LoVo (cell line): ENCODE measurements at places on chromosomes 2 and 18.

DNA sequence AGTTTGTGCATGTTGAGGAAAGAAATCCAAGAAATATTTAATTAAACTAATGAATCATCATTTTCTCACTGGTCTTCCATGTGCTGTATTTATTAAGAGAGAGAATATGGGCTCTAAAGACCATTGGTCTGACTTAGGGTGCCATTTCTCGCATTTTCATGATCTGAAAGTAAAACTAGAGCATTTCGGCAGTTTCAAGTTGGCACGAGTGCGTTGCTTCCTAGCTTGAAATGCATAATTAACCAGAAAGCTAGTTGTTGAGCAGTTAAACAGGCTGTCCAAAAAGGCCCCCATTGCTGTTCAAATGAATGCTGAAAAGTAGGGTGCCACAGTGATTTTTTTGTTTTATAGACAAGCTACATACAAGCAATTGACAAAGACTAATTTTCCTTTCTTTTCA, 47.4 kb downstream of the SLC8A1 start:
- no peak for DNase-seq

GRCh38 chr2:84729224-84729623, 151.7 kb downstream of the TRABD2A start:
- no peak for DNase-seq

DNA sequence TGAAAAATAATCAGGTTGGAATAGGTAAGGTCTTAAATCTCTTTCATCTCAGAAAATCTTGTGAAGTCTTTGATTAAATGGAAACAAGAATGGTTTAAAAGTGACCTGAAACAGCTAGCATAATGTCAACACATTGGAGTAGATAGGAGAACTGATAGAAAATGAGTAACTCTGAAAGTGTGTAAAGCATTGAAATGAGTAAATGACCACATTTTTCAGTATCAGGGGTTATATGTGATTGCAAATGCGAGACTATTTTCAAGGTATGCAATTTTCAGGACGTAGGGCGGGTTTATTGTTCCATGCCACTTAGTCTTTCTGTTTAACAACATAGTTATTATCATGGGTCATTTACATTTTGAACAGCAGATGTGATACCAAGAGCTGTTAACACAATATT, 1383.2 kb downstream of the LRP1B start:
- DNase-seq = no peak

DNA sequence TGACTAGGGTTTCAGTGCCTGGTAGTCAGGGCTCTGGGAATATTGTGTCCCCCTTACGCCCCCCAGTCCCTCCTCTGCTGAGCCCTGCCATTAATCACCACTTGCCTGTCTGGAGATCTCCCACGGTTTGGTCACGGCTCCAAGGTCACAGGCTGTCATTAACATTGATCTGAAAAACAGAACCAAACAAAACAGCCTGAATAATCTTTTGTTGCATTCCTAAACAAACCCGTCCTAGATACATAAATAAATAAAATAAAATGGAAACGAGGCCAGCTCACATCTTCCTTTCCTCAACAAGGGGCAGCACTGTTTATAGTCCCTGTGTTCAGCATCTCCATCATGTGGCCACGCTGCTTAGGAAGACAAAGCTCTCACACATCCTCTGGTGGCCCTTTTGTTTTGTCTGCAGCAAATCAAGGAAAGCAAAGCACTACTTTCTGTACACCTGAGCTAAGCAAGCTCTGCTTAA, 282.8 kb downstream of the AGPS start:
- DNase-seq = no peak

GRCh38 chr18:40987581-40987980, 967.5 kb upstream of the PIK3C3 start:
- DNase-seq = no peak

GRCh38 chr2:240896871-240897692, 1.1 kb upstream of the MAB21L4 start:
- peak; percentile 32 for DNase-seq

DNA sequence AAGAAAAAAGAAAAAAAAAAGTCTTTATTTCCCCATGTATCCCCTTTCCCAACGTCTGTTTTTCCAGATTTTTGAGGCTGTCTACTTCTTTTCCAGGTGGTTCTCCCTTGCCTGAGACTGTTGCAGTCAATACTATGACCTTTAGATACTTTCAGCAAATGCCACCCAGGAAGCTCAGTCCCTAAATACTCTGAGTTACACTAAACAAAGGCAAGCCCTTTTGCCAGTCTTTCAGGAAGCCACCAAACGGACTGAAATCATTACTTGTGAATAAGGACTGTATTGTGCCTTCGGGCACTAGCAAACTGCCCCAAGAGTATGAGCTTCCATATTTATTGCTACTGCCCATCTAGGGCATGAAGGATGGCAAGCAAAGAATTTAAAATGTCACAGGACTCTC, 621.3 kb downstream of the SUCLG1 start:
- no peak for DNase-seq

DNA sequence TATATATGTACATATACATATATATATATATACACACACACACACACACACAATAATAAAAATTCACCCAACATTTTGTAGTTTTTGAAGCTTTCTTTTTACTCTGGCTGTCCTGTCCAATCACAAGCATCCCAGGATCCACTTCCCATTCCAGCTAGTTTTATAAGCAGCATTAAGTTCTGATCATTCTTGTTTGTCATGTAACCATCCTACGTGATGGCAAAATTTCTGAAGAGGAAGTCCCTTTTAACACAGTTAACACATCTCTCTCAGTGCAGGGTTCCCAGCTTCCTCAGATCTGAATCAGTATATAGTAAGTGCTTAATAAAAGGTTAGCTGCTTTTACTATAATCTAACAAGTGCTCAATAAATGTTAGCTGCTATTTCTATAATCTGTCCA, 26.4 kb downstream of the MYOM1 start:
- no peak for DNase-seq

- no peak for DNase-seq
Observed at GRCh38 chr2:150909613-150910012, 352.1 kb downstream of the RBM43 start.

DNA sequence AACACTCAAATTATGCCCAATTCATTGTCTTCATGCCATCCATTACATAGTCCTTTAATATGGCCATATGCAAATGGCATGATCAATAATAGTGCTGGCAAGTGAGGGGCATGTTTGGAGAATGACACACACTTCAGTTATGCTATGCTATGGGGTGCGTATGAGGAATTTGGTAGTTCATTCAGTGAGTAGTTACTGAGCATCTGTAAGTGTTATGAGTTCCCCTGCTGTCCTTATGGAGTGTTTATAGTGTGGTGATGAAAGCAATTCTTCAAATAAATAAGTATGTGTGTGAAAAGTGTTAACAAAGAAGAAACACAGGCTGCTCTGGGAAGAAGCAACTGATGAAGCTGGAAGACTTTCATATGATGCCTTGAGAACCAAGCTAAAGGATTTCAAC, 383.7 kb upstream of the SLC14A2 start:
- DNase-seq = no peak

- peak; percentile 50 for DNase-seq
Observed at GRCh38 chr18:22346953-22347605, 70.6 kb downstream of the CTAGE1 start.

- no peak for DNase-seq
Observed at GRCh38 chr2:1618974-1619373, 125.3 kb downstream of the PXDN start.

- DNase-seq = no peak
Observed at GRCh38 chr2:67712484-67712883, 315.4 kb downstream of the ETAA1 start.

- no peak for DNase-seq
Observed at GRCh38 chr2:218897394-218898108, 16.9 kb downstream of the WNT10A start.

DNA sequence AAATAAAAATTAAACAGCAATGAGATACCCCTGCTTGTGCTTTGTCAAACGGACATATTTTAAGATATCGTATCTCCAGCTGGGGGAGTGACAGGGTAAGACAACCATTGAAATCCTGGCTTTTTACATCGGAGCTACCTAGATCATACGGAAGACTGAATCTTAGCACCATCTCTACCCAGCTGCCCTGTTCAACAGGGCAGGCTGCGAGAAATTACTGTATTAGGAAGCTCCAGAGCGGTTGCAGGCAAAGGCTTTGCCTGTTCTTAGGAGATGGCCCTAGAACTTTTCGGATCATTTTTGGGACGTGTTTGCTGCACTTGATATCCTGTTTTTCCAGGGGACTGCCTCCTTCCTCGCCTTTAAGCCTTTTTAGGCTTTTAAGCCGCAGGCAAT, 2.0 kb upstream of the PRKCE start:
- DNase-seq = no peak

- no peak for DNase-seq
Observed at GRCh38 chr2:136402281-136402680, 284.3 kb upstream of the CXCR4 start.

DNA sequence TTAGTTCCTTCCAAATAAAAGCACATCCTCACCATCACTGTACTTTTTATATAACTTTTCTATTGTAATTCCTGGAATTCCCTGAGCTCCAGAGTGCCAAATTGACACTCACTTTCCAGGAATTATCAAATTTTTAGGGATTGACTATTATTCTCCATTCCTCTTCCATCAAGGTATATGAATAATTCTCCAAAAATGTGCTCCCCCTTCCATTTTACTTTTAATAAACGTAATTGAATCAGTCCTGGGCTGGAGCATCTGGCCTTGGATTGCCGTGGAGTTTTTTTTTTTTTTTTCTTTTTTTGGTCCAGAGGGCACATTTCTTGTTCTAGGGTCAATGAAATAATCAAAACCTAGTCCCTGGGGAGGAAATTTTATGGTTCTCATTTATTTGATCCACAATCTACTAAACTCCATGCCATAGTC, 304.3 kb downstream of the CDCA7 start:
- no peak for DNase-seq

GRCh38 chr2:39247512-39248043, 3.8 kb upstream of the CDKL4 start:
- DNase-seq = no peak

- no peak for DNase-seq
Observed at GRCh38 chr2:169265591-169265990, 96.7 kb downstream of the LRP2 start.

DNA sequence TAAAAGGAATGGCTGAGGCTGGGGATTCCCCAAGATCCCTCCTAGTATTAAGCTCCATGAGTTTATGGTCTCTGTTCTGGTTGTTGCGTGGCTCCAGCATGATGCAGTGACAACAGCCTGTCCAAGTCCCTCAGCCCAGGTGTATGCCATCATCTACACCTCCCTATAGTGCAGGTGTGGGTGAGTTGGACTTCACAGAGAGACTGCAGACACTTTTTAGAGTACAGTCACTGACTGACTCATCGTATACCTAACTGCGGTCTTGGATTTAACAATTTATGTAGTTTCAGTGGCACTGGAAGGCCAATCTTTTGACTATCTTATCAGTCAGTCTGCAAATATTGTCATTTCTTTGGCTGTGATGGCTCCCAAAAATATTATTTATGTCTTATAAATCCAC, 415.0 kb downstream of the TMX3 start:
- no peak for DNase-seq

- DNase-seq = no peak
Observed at GRCh38 chr2:240427729-240428128, 7.7 kb upstream of the GPC1 start.

DNA sequence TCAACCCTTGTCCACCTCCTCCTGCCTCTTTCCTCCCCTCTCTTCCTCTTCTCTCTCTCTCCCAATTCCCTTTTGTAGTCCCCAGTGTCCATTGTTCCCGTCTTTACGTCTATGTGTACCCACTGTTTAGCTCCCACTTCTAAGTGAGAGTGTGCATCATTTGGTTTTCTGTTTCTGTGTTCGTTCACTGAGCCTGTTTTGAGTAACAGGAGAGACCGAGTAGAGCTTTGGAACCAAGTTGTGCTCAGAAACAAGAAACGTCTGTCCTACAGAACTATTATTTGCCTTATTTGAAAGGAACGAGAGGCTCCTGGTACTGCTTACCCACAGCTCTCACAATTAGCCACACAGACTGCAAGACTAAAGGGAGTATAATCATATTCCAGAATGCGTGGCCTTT, 50.1 kb upstream of the MAPRE2 start:
- no peak for DNase-seq

GRCh38 chr2:30165050-30165520, 18.3 kb downstream of the YPEL5 start:
- DNase-seq = peak; percentile 73

GRCh38 chr18:63850020-63850419, 37.5 kb upstream of the SERPINB2 start:
- no peak for DNase-seq

DNA sequence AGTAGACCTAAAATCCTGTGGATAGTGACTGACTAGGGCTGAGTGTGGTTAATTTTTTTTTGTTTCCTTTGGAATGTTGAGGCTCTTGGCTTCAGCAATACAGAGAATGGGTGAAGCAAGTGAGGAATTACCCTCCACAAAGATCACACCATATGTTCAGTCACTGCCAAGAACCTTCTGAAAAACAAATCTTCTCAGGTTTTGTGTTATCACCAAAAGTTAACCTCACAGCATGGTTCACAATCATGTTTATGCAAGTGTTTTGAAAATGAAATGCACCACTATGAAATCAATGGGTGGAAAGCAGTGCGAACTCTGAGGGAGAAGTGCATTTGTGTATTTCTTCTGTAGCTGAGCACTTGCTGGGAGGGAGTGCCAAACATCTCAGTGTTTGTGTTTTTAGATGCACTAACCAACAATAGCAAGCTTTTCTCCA, 44.4 kb downstream of the SPATS2L start:
- DNase-seq = no peak
